PC-3 (cell line): ENCODE measurements at places on chromosomes 2 and 18. TPM values are rescaled to one million over a fixed set of nuclear protein-coding genes. Genes with fewer than 3 reads are reported as not detected.

DNA sequence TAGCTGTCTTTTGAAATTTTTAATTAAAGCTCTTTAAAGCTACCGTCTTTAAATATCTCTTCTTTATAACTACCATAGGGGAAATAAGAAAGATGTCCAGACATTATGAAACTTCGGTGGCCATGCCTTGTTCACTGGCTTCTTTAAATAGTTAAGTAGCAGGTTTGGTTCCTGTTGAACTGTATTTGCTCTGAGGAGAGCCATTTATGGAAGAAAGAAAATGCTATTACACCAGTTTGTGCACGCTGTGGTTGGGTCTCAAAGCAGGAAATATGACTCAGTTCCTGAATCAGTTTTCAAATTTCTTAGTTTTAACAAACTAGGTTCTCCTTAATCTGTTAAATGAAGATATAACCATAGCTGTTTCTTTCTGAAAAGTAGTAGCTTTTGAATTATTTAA lies 12.2 kb downstream of the ARPC2 start:
- H3K27me3 ChIP-seq = no peaks in the 10 kb centered on the region
- H3K4me3 ChIP-seq = peak overlapping the region; percentile 12; the same call in 1 of the 2 replicates
- H3K27ac ChIP-seq = peak overlapping the region; percentile 70
- H3K4me1 ChIP-seq = peaks cover 28% of the 10 kb centered on the region
- H3K36me3 ChIP-seq = peaks cover 61% of the 10 kb centered on the region

DNA sequence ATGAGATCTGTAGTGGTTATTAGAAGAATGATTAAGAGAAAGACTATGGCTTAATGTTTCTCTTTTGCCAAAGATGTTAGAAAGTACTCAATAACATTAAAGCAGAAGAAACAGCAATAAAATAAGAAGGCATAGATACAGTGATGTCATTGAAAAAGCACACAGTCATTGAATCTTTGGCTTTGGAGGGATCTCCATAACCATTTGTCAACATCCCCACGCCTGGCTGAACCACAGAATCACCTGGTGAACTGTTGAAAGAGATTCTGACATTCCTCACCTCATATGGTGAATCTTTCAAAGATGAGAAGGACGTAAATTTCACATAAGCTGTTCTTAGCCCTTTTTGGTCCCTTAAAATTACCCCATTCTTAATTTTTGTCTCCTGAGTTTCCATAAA lies 324.6 kb upstream of the NRP2 start:
- H3K4me3 ChIP-seq = no peak overlapping the region
- no peak for DNase-seq
- peaks cover 20% of the 10 kb centered on the region for H3K4me1 ChIP-seq
- H3K36me3 ChIP-seq = no peaks in the 10 kb centered on the region
- no peaks in the 10 kb centered on the region for H3K27me3 ChIP-seq
- no peak overlapping the region for H3K27ac ChIP-seq

The SIX2 gene
- total RNA-seq = 26.8 and 27.9 TPM in 2 replicates

DNA sequence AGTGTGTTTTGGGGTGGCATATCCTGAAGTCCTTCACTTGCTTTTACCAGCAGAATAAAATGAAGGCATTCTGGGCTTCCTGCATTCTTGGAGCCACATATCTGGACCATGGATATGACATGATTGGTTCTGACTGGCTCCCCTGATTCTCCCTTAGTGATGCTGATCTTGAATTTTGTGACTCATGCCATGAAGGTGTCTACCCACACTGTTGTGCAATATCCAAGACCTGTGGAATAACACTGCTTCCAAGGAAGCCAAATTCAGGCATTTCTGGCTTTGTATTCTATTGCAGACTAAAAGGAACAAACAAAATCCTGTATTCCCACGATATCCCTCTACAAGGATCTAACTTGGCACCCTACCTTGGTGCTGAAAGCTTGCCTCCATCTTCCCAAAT lies 125.8 kb downstream of the LYPD6B start:
- peaks cover 17% of the 10 kb centered on the region for H3K4me1 ChIP-seq
- no peak overlapping the region for H3K4me3 ChIP-seq
- no peak overlapping the region for H3K27ac ChIP-seq
- peak; percentile 39 for DNase-seq

The FEV gene
- 0.07 TPM in 1 of 2 replicates, not detected in the other for total RNA-seq

The VIL1 gene
- 0.26 and 0.92 TPM in 2 replicates for total RNA-seq

DNA sequence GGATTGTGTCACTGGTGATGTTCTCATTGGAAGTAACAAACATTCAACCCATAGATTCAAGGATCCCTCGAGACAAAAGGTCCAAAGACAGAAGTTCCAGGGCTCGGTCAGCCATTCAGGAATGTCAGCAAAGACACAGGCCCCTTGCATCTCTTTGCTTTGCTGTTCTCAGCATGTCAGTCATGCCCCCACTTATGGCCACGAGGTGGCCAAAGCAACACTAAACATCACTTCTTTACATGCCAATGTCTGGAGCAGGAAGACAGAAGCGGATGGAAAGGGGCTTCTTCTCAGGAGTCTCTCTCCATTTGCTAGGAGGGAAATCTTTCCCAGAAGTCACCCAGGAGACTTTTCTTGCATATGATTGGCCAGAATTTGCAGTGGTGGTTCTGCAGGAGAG lies 191.6 kb upstream of the SP5 start:
- no peak overlapping the region for H3K4me3 ChIP-seq
- peaks cover 16% of the 10 kb centered on the region for H3K4me1 ChIP-seq
- DNase-seq = peak; percentile 19
- H3K36me3 ChIP-seq = no peaks in the 10 kb centered on the region

DNA sequence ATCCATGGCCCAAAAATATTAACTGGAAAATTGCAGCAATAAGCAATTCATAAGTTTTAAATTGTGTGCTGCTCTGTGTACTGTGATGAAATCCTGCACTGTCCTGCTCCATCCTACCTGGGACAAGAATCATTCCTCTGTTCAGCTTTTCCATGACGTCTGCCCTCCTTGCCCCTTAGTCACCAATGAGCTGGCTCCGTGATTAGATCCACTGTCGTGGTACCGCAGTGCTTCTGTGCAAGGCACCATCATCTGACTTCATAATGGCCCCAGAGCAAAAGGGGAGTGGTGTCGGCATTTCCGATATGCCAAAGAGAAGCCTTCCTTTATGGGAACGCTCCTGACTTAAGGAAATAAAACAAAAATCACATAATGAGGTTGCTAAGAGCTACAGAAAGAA lies 3.4 kb upstream of the FAHD2A start:
- no peak for DNase-seq
- H3K4me1 ChIP-seq = peaks cover 6% of the 10 kb centered on the region; the same call in 1 of the 2 replicates
- no peaks in the 10 kb centered on the region for H3K27me3 ChIP-seq
- no peak overlapping the region for H3K4me3 ChIP-seq

The NCOA1 gene
- total RNA-seq = 7.5 and 8.2 TPM in 2 replicates

- peak; percentile 23 for DNase-seq
- H3K4me3 ChIP-seq = no peak overlapping the region
- H3K36me3 ChIP-seq = no peaks in the 10 kb centered on the region
- no peak overlapping the region for H3K27ac ChIP-seq
- no peaks in the 10 kb centered on the region for H3K27me3 ChIP-seq
- H3K4me1 ChIP-seq = peaks cover 13% of the 10 kb centered on the region
These were observed 4.1 kb downstream of the ANTXR1 start for GRCh38 chr2:69017080-69017479.

GRCh38 chr2:16617282-16618266 lies 48.1 kb downstream of the CYRIA start:
- H3K4me3 ChIP-seq = no peak overlapping the region
- H3K4me1 ChIP-seq = no peaks in the 10 kb centered on the region
- no peak for DNase-seq
- no peaks in the 10 kb centered on the region for H3K36me3 ChIP-seq

The CHN1 gene
- 7.8 and 9.2 TPM in 2 replicates for total RNA-seq

DNA sequence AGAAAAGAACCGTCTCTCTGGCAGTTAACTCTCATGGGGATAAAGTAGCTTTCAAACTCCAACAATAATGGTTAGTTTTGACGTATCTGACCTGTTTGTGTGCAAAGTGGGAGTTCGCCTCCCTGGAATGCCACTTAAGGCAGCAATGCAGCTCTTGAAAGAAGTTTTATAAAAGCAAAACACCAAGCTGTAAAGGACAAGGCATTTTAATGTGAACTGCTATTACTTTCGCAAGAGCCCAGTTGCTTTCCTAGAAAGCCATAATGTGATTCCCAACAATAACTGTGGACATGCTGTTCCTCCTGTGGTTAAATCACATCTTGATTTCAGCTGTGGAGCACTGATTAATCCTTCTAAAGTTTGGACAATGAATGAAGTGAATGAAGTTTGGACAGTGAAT lies 303.7 kb downstream of the PTPRM start:
- peaks cover 27% of the 10 kb centered on the region for H3K4me1 ChIP-seq
- H3K36me3 ChIP-seq = no peaks in the 10 kb centered on the region
- no peak for DNase-seq

The KCNG2 gene
- not detected in 2 replicates for total RNA-seq

- peaks cover 17% of the 10 kb centered on the region; the same call in 1 of the 2 replicates for H3K27me3 ChIP-seq
- no peak for DNase-seq
- H3K36me3 ChIP-seq = no peaks in the 10 kb centered on the region
- H3K4me1 ChIP-seq = peaks cover 21% of the 10 kb centered on the region
- H3K27ac ChIP-seq = no peak overlapping the region
- H3K4me3 ChIP-seq = no peak overlapping the region
These were observed 27.0 kb upstream of the SCN1A start for GRCh38 chr2:166154685-166155338.

The CDH7 gene
- total RNA-seq = 6.1 and 7.3 TPM in 2 replicates

The SERPINB3 gene
- total RNA-seq = 5.6 and 6.3 TPM in 2 replicates

GRCh38 chr2:189439342-189439741 lies 1.9 kb upstream of the WDR75 start:
- no peaks in the 10 kb centered on the region for H3K27me3 ChIP-seq
- peaks cover 7% of the 10 kb centered on the region; the same call in 1 of the 2 replicates for H3K36me3 ChIP-seq
- peak; percentile 11 for DNase-seq
- no peak overlapping the region for H3K27ac ChIP-seq

- DNase-seq = no peak
- no peaks in the 10 kb centered on the region for H3K4me1 ChIP-seq
- H3K27ac ChIP-seq = no peak overlapping the region
- H3K4me3 ChIP-seq = no peak overlapping the region
These were observed 24.4 kb downstream of the ADRA2B start for GRCh38 chr2:96091711-96092572.

The RIT2 gene
- total RNA-seq = not detected in 2 replicates

- H3K4me1 ChIP-seq = no peaks in the 10 kb centered on the region
- H3K27me3 ChIP-seq = no peaks in the 10 kb centered on the region
- H3K4me3 ChIP-seq = no peak overlapping the region
- no peak overlapping the region for H3K27ac ChIP-seq
- no peak for DNase-seq
These were observed 13.0 kb downstream of the MTERF4 start for GRCh38 chr2:241088791-241089732.

GRCh38 chr2:161141033-161141432 lies 19.2 kb upstream of the TANK start:
- no peaks in the 10 kb centered on the region for H3K27me3 ChIP-seq
- H3K27ac ChIP-seq = no peak overlapping the region
- H3K4me1 ChIP-seq = peaks cover 9% of the 10 kb centered on the region
- H3K4me3 ChIP-seq = no peak overlapping the region
- no peak for DNase-seq

DNA sequence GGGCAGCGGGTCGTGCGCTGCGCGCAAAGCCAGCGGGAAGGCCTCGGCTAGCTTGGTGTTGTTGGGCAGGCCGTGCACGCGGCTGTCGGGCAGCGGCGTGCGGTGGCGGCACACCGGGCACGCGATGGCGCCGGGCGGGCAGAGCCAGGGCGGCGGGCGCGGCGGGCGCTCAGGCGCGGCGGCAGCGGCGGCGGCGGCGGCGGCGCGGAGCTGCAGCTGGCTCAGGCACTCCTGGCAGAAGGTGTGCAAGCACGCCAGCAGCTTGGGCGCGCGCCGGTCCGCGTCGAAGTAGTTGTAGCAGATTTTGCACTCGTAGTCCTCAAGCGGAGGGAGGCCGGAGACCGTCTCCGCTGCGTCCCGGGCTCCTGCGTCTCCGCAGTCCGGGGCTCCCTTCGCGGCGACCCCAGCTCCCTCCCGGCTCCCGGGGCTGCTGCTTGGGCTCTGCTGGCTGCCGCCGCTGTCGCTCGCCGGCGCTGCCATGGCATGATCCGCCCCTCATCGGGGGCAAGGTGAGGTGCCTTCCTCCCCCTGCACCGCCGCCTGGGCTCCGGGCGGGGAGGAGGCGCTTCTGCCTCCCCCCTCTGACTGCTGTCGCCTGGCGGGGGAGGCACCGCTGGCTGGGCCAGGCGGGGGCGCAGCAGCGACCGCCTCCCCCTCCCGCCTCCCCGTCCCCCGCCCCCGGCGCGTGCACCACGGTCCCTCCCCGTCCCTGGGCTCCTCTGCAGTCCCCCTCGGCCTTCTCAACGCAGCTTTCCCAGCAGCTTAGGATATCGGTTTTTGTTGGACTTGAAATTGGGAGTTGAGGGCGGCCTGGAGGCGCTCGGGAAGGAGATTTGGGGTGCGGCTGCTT lies 21.0 kb upstream of the PAX3 start:
- peaks cover 6% of the 10 kb centered on the region for H3K4me1 ChIP-seq
- peaks cover 52% of the 10 kb centered on the region for H3K27me3 ChIP-seq
- H3K27ac ChIP-seq = no peak overlapping the region
- DNase-seq = no peak

The CTNNA2 gene
- not detected in 2 replicates for total RNA-seq

- H3K4me1 ChIP-seq = peaks cover 24% of the 10 kb centered on the region
- H3K36me3 ChIP-seq = no peaks in the 10 kb centered on the region
- H3K27me3 ChIP-seq = no peaks in the 10 kb centered on the region
- H3K4me3 ChIP-seq = no peak overlapping the region; the same call in 1 of the 2 replicates
- peak overlapping the region; percentile 24 for H3K27ac ChIP-seq
These were observed 146.5 kb downstream of the SH3BP4 start for GRCh38 chr2:235098269-235098668.

DNA sequence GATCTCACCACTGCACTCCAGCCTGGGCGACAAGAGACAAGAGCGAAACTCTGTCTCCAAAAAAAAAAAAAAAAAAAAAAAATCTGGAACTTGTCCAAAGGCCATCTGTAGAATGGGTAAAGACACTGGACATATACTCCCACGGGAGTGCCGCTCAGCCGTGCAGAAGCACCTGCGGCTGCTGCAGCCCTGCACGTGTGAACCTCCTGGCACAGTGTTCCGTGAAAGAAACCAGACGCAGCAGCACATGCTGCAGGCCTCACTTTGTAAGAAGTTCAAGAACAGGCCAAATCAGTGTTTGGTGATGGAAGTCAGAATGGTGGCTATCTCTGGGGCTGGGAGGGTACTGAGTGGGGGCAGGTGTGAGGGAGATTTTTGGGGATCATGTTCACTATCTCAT lies 6.5 kb downstream of the CHRND start:
- H3K27me3 ChIP-seq = no peaks in the 10 kb centered on the region
- no peak overlapping the region for H3K27ac ChIP-seq
- no peak overlapping the region for H3K4me3 ChIP-seq
- H3K4me1 ChIP-seq = no peaks in the 10 kb centered on the region

DNA sequence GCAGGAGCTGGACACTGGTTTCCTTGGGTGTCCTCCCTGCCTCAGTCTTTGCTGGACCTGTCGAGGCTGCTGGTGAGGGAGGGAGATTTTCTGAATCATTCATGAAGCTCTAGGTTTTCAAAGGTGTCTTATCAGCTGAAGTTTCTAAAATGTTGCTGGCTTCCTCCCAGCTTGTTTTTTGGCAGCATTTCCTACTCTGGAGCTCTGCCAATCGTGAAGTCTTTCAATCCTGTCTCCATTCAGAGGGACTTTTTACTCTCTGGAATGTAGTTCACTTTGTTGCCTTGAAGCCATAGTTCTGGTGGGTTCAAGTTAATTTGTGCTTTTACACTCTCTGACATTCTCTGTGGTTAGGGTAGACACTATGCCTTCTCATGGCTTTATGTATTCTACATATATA lies 23.9 kb downstream of the SNTG2 start:
- no peak overlapping the region for H3K27ac ChIP-seq
- peaks cover 44% of the 10 kb centered on the region for H3K27me3 ChIP-seq
- DNase-seq = no peak
- no peak overlapping the region for H3K4me3 ChIP-seq
- H3K36me3 ChIP-seq = no peaks in the 10 kb centered on the region
